ENCODE measurements at places on chromosomes 7 and 10.

- DNase-seq, result no peak
These were observed 31.1 kb downstream of the JAZF1 start for GRCh38 chr7:28149291-28150101.

DNA sequence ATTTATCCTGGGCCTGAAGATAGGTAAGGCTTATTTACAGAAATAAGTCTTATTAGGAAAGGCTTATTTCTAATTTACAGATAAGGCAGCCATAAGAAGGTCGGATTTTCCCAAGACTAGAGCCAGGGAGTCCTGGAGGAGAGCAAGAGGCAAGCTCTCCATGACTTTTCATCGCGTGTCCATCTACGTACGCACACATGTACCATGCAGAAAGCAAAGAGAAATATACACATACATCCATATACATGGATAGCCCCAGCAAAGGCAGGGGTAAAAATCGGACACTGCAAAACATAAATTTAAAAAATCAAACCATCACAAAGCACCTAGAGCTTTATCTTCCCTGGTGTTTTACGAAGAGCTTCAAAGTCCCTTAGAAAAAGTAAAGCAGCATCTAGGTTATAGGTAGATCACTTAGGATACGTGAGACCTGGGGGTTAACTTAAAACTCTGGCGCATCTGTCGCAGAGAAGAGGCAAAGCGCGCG lies 25.8 kb upstream of the ZRANB1 start:
- no peak for DNase-seq

DNA sequence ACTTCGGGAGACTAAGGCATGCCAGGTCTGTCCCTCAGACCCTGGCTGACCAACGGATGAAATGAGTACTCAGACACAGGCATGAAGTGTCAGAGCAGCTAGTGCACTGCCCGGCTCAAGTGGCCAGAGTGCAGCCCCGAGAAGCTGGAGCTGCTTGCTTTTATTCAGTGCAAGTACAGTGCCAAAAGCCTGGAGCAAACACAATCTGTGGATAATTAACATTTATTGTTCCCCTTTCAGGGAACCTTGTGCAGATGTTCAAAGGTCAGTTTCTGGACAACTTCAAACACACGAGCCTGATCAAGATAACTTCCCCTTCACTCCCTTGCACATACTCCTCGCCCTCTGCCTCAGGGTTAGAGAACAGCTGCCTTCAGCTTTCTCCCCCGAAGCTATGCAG lies 7.9 kb upstream of the ATE1 start:
- no peak for DNase-seq

- no peak for DNase-seq
These were observed 50.7 kb downstream of the PDGFA start for GRCh38 chr7:468681-469562.

DNA sequence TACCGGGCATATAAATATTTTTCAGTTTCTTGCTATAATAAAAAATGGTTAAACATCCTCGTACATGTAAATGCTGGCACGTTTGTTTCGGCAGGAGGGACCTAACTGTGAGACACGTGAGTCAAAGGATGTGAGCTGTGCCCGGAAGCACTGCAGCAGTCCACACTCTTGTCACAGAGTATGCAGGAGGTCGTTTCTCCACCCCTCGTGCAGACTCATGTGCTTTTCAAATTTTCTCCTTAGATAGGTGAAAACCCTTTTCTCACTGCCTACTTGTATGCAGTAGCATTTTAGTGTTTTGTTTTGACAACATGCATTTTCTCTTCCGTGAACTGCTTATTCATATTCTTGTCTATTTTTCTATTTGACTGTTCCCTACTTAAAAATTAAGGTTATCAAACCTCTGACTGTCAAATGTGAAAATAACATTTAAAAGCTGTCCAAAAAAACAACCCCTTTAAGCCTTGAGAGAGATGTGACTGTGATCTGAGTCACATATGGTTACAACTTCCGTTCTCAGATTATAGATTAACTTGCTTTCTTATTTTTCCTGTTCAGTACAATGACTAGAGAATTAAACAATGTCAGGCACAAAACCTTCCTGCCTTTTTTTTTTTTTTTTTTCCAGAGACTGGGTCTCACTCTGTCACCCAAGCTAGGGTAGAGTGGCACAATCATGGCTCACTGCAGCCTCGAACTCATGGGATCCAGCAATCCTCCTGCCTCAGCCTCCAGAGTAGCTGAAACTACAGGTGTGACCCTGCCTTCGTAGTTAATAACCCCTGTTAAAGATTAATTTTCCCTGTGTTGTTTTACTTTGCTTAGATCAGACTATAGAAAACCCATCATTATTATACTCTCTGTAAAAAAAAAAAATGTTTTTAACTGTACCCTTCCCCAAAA lies 45.1 kb downstream of the DPY19L1 start:
- DNase-seq, result peak; percentile 72

DNA sequence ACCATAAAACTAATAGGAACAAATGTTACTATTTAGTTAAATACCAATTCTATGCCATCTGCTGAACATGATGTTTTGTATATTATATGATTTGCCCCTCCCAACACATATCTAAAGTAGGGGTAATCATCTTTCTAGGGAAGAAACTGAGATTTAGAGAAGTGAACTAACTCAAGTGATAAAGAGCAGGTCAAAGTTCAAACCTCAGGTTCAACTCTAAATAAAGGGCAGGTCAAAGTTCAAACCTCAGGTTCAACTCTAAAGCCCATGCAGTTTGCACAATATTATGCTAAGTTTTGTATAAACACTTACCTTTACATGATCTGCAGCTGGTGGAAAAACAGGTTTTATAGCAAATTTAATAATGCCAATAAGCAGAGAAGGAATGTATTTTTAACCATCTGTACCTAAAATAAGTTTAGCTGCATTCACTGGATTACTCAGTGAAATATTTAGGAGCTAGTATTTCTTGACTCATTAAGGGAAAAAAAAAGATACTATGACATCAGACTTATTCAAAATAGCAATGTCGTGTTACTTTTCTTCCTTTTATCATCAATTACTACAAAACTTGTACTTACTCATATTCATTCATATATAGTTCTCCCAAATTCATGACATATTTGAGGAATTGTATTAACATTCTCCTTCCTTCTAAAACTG lies 1194.3 kb upstream of the CELF2 start:
- no peak for DNase-seq

DNA sequence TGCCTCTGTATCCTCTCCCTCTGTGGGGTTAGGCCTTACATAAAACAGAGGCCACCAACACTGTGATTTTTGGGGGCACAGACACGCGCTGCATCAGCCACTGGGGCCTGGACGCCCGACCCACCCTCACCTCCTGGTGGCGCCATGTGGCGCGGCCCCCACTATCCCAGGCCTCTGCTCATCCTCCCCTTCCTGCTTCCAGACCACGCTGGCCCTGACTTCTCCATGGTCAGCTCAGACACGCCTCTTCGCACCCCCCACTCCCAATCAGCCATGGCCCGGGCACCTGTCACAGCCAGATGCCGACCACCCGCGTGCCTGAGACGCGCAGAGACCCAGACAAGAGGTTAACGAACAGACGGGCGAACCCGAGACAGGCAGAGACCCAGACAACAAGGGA lies 263.9 kb downstream of the ELFN1 start:
- no peak for DNase-seq

GRCh38 chr10:3295582-3296151 lies 123.1 kb upstream of the PITRM1 start:
- DNase-seq, result no peak

DNA sequence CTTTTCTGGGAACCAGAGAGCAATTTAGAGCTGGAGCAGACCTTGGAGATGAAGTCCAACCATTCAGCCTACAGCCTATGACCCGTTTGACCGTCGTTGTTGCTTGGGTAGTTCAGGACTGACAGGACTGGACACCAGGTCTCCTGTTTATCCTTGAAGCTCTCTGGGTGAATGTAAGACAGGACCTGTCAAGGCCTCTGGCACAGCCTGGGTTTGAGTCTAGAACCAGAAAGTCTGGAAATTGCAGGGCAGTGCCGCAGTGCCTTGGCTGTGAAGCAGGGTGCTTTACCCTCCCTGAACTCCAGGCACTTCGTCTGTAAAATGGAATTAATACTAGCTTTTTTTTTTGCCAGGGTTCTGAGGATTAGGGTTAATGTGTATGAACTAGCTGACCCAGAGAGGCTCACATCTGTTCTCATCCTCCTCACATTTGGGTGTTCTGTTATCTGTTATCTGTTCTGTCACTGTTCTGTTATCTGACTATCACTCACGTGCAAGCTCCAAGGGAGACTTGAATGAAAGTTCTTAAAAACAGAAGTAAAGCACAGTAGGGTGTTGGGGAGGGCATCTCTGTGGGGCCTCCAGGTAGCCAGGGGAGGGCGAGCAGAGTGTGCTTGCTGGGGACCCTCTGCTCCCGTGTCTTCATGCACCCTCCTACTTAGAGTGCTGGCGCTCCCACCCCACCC lies 9.9 kb downstream of the BLVRA start:
- DNase-seq, result no peak

DNA sequence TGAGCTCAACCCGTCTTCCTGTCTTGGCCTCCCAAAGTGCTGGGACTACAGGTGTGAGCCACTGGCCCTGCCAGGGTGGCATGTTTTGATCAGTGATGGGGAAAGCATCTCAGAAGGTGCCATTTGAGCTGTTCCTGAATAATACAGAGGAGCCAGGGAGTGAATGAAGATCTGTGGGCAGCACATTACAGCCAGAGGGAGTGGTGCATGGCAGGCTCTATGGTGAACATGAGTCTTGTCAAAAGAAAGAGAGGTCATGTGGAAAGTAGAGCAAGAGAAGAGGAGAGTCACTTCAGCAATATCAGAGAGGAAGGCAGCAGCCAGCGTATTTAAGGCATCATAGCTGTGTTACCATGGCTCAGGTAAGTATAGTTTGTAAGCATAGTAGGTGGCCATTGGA lies 275.7 kb upstream of the LRGUK start:
- DNase-seq, result no peak

- DNase-seq, result no peak
These were observed 70.0 kb downstream of the VOPP1 start for GRCh38 chr7:55502124-55502857.

- DNase-seq, result peak; percentile 28
These were observed 72.2 kb downstream of the VTI1A start for GRCh38 chr10:112519133-112519761.

GRCh38 chr7:5237286-5237685 lies 45.5 kb upstream of the SLC29A4 start:
- DNase-seq, result no peak

DNA sequence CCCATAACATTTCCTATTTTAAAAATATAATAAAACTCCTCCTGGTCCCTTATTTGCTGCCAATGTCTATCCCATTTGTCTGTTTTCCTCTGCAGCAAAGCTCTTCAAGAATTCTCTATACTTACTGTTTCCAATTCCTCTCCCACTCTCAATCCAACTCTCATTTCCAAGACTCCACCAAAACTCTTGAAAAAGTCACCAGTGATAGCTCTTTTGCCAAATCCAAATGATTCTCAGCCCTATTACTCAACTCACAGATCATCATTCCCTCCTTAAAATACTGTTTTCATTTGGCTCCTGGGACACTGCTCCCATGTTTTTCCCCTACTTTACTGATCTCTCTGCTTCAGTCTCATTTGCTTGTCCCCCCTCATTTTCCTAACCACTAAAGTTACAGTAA lies 139.4 kb downstream of the HIBADH start:
- no peak for DNase-seq

GRCh38 chr10:48523212-48523819 lies 81.6 kb downstream of the ARHGAP22 start:
- DNase-seq, result no peak

DNA sequence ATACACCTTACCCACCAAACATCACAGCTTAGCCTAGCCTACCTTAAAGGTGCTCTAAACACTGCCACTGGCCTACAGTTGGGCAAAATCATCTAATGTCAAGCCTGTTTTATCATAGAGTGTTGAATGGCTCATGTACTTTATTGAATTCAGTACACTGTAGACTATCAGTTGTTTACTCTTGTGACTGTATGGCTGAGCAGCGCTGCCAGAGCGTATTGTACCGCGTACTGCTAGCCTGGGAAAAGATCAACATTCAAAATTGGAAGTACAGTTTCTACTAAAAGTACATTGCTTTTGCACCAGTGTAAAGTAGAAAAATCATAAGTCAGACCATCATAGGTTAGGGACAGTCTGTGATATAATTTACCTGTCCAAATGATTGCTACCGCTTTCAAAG lies 226.8 kb downstream of the PRPF18 start:
- DNase-seq, result no peak

DNA sequence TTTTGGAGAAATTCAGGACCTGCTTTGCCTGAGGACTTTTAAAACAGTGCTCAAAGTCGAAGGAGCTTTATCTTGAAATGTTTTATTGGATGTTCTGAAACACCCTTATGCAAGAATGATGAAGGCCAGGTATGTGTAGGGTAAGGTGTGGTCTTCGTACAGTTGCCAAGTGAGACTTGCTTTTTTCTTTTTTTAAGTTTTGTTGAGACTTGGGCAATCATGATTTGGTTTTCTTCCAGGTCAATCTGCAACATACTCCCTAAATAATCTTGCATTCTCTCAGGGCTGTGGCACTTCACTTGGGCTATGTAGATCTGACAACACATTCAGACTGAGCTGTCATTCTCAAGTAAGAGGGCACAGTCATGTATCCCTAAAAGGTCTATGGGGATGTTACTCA lies 75.0 kb downstream of the GATA3 start:
- DNase-seq, result no peak

DNA sequence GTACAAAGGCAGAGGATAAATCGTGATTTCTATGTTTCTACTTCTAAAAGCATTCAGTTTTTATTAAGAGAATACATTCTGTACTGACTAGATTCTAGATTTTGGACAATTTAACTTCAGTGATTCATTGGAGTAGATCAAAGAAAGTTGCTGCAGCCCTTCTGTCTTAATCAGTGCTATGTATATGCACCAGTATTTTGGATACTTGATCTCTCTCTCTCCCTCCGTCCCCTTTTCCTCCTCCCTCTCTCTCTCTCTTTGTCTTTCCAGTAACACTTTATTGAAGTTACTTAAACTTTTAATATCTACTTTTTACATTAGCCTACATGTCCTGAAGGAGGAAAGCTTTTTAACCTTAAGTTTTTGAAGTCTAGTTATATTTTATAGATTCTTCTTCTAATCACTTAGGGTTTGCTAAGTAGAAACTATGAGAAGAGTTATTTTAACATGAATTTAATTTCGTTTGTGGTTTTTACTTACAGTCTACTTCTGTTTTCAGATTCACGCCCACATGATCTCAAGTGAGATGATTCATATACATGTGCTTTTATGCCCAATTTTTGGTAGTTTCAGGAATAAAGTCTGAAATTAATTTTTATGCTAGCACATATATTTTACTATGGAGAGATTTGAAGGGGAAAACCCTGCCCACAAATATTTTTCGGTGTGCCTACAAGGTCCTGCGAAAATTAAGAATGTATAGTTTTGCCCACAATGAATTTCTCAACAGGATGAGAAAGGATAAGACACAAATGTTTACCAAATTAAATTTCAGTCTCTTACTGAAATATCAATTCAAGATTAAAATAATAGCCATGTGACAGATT lies 9.1 kb downstream of the MDFIC start:
- DNase-seq, result peak; percentile 58

GRCh38 chr7:38220452-38220851 lies 42.4 kb downstream of the STARD3NL start:
- DNase-seq, result peak; percentile 65
